ENCODE measurements at places on chromosomes 2 and 18.
A peak's percentile ranks its signal among the peaks of the same experiment; 100 is the strongest.

DNA sequence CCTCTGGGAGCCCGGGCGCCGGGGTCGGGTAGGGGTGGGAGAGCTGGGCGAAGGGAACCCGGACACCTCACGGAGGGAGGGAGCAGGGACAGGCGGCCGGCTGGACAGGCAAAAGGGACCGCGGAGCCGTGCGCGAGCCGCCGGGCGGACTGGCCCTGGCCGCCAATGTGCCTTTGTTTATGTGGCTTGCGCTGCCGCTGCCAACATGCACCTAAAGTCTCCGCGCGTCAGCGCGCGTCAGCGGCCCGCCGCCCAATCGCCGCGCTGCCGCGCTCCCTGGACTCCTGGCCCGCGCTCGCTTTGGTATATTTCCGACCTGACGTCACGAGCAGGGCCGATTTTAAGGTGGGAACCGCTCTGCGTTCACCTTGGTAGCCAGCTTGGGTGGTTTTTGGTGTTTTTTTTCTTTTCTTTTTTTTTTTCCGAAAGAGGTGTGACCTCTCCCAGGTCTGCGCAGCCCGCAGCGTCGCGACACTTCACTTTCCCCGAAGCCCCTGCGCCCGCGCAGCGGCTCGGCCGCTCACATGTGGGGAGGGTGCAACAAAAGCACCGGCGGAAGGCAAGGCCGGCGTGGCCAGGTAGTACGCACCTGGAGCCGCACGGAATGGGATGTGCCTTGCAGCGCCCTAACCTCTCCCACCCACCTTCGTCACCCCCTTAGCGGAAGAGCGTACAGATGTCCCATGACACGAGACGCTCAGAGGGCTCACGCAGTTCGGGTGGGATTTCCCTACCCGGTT, at the start of gene NR4A2:
Gene NR4A2, minus strand, starts transcription at position 188 of the 740 bp plus-strand sequence. CDS start 2,535 bp downstream, outside the sequence.
- DNase-seq = peak; percentile 86

DNA sequence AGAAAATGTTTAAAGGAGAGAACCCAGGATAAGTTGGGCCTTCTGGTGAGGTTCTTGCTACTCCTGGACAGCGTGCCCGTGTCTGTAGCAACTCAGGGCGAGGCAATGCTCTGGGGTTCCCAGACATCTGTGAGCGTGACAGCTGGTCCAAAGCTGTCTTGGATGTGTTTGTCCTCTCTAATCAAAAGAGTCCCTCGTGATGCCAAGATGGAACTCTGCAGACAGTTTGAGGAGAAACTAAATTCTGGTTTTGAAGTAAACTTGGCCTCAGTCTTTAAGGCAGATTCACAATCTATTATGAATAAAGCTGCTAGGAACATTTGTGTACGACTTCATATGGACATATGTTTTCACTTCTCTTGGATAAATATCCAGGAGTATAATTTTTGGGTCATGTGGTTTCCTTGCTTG, 47.3 kb downstream of the TMEM17 start:
- no peak for DNase-seq

DNA sequence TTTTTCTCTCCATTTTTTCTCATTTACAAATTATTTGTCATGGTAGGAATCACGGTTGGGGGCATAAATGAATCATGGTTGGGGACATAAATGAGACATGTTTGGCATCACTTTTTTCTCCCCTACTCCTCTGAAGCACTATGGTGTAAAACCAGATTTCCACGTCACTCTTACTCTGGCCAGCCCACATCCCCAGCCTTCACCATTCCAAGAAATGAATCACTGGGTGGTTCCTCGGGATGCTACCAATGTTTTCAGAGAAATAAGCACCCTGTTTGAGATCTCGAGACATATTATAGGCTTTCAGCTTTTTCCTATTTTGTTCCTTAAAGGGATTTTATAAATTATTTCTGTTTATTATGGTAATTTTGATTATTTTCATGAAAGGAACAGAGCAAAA, 155.0 kb upstream of the SLC8A1 start:
- DNase-seq = no peak

DNA sequence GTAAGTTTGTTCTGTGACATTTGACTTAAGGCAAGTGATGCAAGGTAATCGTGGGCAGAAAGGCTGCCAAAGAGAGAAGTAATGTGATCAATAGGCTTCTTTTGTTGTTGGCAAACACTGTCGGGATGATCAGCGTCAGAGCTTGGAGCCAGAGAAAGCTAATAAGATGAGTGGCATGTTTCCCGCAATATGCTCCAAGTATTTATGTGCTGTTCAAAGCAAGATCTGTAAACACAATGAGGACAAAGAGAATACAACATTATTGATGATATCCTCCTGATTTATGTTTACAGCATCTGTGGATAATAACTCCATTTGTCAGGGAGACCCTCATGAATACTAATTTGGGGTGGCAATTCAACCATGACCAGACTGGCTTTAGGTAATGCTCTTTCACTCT, 603.3 kb downstream of the TDRD15 start:
- DNase-seq = no peak

DNA sequence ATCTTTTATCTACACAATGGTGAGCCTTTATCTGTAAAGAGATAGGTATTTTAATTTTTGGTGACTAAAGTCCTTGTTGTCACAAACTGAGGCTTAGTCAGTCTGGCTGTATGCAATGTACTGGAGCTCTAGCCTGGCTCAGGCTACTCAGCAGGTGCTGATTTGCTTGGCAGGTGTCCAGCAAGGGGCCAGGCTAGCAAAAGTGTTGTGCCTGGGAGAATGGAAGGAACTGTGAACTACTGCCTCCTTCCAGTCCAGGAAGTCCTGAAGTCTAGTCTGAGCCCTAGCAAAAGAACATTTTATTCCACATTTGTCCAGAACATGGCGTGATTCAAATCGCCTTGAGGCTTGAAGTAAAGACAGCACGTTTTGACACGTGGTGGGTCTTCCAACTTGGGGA, 260.5 kb downstream of the CCDC85A start:
- DNase-seq = peak; percentile 46

DNA sequence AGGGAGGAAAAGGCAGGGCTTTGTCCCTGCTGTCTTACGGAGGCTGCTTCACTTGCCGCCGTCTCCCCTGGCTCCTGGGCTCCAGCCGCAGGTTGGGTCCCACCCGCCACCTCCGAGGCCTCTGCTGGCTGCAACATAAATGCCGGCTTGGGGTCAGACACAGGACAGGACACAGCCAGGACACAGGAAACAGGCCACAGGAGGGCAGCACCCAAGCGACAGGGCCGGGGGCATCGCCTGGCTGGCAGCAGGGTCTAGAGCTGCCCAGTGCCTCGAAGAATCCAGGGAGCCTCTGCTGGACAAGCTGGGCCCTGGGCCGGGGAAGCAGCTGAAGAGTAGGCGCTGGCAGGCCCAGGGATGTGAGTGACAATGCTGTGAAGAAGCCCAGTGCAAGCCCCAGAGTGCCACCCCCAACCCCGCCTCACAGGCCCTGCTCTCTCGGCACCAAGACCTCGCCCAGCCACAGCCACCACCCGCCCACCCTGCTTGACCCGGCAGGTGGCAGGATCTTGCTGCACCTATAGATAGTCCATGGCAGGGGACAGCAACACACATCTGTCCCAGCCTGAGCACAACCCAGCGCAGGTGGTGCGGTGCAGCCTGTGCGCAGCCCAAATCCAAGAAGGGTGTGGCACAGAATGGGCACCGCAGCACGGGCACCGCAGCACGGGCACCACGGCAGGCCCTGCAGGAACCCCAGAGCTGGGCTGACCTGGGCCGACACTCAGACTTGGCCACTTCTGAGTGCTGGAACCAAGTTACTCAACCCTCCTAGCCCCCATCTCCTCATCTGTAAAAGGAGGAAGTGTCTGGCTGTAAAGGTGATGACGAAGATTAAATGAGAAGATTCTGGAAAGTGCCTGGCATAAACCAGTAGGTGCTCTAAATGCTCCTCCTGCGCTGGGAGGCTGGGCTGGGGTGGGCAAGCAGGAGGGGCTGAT, 55.6 kb downstream of the BIN1 start:
- DNase-seq = no peak

GRCh38 chr2:121898483-121898882, 143.0 kb downstream of the TSN start:
- no peak for DNase-seq

- no peak for DNase-seq
Measured at GRCh38 chr2:46095830-46096229, 201.4 kb upstream of the EPAS1 start.

DNA sequence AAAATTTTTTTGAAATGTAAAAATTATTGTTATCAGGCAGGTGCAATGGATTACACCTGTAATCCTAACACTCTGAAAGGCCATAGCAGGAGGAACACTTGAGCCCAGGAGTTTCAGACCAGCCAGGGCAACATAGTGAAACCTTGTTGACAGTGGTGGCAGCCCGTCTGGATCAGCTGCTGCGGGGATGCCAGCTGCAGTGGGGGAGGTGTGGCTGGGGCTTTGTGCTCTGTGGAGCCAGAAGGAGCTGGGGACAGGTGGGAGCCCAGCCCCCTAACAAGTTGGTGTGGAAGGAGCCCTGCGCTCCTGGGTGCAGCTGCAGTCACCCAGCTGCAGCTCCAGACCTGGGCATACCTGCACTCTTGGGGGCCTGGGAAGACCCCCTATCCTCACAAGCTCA, 182.4 kb upstream of the MC4R start:
- DNase-seq = peak; percentile 72

DNA sequence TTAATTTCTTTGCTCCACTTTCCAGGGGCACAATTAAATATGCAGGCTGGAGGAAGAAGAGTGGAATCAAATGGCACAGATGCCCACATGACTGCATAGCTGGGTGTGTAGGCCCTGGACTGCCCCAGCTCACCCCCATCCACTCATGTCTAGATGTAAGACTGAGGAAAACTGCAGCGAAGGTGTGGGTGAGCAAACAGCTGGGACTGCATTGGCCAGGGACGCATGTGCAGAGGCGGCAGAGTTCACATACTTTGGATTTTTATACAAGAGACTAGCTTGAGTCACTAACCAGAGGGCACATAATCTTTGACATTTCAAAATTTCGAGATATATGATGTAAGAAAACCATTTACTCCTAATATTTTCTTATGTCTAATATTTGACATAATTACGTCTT, 60.1 kb downstream of the SPIRE1 start:
- DNase-seq = no peak

DNA sequence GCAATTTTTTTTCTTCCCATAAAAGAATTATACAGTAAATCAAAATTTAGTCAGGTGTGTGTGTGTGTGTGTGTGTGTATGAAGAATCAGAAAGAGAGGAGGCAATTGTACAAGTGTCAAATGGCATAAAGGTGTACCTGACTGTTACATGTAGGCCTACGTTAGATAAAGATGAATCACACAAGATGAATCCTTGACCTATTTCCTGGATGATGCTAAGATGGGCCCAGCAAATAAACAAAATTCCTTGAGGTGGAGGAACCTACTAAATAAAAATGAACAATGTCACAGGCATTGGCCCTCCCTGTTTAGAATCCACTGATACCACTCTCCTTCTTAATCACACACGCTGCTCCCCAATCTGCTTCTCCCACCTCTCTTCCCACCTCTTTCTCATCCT, 79.7 kb upstream of the LRATD1 start:
- DNase-seq = no peak
